ENCODE measurements at places on chromosomes 4 and X.

- no peak for DNase-seq
Measured at GRCh38 chrX:100368167-100368566, 41.9 kb downstream of the PCDH19 start.

DNA sequence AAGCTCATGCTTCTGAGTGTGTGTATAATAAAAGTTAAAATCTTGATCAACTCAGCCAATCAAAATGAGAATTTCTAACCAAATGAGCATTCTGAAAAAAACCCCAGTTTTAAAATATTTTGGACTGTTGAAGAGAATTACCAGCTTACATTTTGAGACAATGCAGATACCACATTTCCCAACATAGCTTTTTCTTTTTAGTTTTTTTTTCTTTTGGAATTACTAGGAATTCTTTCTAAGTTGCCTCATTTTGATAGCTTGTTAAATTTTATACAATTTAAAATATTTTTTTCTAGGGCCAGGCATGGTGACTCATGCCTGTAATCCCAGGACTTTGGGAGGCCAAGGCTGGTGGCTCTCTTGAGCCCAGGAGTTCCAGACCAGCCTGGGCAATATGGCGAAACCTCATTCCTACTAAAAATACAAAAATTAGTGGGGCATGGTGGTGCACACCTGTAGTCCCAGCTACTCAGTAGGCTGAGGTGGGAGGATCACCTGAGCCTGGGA lies 2.2 kb downstream of the RP2 start:
- DNase-seq, result no peak

- DNase-seq, result no peak
Measured at GRCh38 chr4:184453365-184454160, 20.8 kb downstream of the IRF2 start.

- no peak for DNase-seq
Measured at GRCh38 chr4:185099024-185099682, 43.9 kb upstream of the SLC25A4 start.

DNA sequence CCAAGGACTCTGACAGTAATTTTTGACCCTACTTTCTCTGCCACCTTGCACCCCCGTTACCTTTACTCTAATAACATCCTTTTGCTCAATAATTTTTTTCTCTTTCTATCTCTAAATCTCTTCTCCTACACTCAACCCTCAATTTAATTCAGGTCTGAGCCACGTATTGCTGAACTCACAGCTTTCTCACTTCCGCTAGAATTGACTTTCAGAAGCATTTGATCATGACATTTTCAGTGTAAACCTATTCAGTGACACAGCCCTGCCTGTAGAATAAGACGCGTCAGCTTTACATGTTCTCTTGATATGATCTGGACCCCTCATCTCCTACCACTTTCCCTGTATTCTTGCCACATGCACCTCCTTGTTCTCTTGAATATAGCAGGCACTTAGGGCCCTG lies 439.5 kb upstream of the MAGEB2 start:
- no peak for DNase-seq

DNA sequence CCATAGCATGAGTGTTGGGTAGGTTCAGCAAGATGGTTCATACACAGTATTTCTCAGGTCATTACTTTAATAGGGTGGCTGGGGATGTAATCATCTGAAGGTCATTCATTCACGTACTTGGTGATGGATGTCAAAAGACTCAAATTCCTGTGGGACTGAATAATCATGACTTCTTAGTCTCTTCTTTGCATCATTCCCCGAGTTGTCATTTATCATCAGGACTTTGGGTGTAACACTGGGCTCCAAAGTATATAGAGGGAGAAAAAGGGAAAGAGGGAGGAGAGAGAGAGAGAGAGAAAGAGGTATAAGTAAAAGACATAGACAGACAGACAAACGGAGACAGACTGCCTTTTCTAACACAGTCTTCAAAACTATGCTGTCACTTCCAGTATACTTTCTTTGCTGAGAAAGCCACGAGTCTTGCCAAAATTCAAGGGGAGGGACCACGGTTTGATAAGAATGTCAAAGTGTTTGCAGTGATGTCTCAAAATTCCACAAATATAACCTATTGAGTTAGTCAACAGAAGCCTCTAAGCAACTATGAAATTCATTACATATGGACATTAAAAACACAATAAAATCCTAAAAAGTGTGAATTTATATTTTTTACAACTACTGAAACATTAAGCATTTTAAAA lies 55.9 kb downstream of the UGT2A3 start:
- no peak for DNase-seq

DNA sequence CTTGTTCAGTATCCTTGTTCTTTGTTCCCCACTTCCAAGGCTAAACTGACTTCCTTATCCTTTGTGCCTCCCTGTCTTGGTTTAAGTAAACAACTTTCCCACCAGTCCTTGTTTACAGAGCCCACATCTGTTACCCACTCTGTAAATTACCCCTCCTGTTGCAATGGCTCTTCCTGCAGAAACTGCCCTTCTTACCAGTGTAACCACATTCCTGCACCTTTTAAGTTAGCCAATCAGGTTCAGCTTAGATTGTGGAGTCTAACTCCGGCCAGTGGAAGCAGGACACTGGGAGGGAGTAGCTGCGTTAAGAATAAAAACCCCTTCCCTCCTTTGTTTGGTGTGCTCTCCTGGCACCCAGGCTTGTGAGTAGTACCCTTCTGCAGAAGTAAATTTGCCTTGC lies 360.9 kb downstream of the PRDM5 start:
- no peak for DNase-seq

DNA sequence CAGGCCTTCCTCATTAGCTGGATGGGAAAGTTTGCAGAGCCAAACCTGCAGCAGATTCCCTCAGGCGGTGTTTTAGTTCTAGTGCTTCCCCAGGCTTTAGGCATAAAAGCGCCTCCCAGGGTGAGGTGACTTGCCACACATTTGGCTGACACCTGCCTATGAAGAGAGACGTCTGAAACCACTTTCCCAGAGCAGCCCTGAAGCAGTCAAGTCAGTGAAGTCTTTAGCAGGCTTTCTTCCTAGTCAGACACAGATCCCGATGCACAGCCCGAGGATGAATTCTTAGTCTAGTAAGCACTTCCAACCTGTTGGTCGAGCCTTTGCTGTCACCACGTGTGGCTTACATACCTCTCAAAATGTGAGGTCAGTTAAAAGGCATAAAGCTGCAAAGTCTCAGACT lies 484.1 kb downstream of the SMARCA1 start:
- no peak for DNase-seq

- DNase-seq, result no peak
Measured at GRCh38 chr4:1582227-1582626, 101.9 kb downstream of the FAM53A start.

DNA sequence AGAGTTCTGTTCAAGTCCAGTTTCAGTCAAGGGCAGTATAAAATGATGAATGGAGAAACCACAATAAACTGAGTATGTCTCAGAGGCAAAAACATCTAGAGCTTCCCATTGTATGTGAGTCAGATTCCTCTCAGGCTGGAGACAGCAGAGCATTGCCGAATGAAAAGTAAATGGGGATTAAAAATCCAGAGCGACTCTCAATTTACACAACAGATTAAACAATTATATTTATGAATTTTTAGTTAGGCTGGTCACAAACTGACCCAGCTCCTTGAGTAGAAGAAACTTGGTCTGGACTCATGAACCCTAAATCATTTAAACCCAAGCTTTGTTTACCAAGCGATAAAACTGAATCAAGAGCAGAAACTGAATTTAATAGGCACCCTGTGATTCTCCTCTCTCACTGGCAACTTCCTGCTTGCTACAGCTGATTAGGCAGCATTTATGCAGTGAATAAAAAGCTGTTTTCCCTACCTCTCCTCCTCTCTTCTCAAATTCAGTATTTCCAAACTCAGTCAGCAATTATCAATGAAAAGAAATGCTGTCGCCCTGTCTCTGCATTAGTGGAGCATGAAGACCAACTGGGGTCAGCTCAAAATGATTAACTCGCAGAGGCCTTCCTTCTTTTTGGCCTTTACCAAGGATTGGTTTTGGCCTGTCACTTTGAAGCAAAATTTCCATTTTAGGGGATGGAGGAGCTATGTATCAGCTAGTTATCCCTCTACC lies 568.0 kb downstream of the PDHA2 start:
- no peak for DNase-seq

DNA sequence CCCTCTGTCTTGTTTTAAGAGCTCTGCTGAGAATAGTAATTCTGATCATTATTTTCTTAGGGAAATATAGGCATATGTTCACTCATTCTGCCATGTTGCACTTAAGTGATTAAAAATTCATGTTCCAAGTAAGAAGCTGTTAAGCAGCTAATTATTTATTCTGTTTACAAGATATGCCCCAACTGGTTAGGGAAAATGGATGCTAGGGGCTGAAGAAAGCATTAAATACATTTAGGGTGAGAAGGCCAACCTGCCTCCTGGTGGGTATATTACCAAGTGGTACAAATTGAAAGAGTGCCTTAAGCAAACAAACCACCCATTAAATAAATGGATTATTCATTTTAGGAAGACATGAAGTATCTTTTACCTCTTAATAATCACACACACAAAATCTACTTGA lies 392.6 kb upstream of the EPHA5 start:
- DNase-seq, result peak; percentile 42

DNA sequence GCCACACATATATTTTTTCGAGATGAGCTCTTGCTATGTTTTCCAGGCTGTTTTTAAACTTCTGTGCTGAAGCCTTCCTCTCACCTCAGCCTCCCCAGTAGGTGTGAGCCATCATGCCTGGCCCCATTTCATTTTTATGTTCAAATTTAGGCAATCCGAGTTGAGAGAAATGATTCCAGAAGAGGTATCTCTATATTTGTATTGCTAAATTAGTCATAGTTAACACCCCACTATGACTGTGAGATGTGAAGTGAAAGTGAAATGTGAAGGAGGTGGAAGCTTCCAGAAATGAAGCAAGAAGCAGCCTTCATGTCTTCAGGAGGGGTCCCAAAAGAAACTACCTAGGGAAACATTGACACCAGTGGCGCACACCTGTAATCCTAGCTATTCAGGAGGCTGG lies 17.7 kb downstream of the APELA start:
- no peak for DNase-seq

- no peak for DNase-seq
Measured at GRCh38 chr4:10075953-10076391, 40.6 kb downstream of the WDR1 start.

- no peak for DNase-seq
Measured at GRCh38 chr4:166017804-166018203, 144.8 kb downstream of the TLL1 start.

GRCh38 chrX:106987488-106987887 lies 12.5 kb downstream of the MORC4 start:
- no peak for DNase-seq

DNA sequence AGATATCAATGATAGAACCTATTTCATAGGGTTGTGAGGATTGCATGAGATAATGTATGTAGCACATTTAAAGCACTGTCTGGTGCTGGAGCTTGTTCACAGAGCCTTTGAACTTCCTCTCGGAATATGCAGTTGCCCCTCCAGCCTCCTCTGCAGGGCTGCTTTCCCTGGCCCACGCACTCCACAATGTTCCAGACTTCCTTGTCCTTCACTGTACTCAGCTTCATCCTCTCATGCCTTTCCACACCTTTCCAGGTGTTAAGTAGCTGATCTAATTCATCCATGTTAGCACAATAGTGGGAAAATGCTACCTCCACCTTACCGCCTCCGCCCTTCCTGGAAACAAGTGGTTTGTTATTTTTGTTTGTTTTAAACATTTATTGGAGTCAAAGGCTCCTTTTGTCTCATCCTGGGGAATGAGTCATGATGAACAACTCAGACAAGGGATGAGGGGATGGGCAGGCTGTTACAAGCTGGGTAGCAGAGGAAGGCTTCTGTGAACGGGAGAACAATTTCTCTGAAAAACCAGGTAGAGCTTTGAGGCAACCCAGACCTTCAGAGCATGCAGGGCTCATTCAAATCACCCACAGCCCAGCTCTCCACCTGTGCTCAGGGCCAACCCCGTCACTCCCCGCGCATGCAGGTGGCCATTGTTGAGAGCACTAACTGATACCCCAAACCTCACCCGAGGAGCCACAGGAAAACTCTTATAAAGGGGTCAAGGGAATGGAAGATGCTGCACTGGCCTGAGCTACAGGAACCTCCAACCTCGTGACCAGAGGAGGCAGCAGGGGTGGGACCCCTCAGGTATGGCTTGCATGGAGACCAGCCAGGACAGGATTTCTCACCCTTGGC lies 84.9 kb upstream of the TBL1X start:
- no peak for DNase-seq

Measured in NCI-H446 (cell line).